ENCODE measurements at places on chromosomes 6 and 20. TPM values are rescaled to one million over a fixed set of nuclear protein-coding genes. Genes with fewer than 3 reads are reported as not detected.
A peak's percentile ranks its signal among the peaks of the same experiment; 100 is the strongest.

GRCh38 chr20:62269871-62270270, 31.6 kb downstream of the OSBPL2 start:
- DNase-seq, result no peak

DNA sequence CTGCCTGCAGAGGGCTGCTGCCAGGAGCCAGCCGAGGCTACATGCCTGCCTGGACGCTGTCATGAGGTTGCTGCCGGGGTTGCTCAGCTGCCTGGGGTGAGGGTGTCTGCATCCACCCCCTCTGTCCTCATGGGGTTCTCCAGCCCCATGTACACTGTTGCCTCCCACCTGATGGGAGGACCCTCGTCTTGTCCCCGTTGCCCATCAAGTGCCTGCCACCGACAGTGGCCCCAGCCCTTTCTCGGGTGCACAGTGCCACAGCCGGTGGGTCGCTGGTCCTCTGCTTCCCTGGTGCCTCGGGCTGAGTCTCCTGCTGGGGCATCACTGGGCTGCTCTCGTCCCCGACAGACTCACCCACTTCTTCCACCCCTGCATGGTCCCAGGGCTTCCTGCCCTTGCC, 313.7 kb downstream of the CDH4 start:
- DNase-seq, result no peak

DNA sequence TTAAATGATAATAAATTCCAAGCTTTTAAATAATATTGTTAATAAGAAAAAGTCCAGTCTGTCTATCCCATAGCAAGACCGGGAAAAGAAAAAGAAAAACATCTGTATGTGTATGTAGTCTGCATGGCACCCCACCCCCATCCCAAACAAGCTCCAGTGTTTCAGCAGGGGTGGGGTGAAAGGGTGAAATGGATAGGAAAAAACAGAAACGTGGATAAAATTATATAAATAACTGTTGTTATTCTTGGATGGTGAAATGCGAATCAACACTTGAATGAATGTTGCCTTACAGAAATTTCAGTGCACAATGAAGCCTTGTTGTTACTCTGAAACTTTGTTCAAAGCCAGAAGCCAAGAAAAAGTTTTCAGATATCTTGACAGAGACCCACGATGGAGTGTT, 31.4 kb downstream of the HAO1 start:
- DNase-seq, result no peak

DNA sequence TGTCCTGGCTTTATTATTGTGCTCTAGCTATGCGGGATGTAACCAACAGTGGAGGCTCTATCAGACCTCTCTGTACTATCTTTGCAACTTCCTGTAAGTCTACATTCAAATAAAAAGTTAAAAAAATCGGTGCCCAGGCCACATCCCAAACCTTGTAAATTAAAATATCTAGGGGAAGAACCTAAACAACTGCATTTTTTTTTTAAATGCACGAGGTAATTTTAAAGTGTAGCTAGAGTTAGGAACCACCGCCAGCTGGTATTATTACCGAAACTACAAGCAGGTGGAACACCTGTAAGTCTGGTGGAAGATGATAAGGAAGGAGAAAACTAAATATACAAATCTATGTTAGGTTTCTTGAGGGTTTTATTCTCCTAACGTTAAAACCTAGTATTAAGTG, 34.5 kb upstream of the ID4 start:
- DNase-seq, result no peak

DNA sequence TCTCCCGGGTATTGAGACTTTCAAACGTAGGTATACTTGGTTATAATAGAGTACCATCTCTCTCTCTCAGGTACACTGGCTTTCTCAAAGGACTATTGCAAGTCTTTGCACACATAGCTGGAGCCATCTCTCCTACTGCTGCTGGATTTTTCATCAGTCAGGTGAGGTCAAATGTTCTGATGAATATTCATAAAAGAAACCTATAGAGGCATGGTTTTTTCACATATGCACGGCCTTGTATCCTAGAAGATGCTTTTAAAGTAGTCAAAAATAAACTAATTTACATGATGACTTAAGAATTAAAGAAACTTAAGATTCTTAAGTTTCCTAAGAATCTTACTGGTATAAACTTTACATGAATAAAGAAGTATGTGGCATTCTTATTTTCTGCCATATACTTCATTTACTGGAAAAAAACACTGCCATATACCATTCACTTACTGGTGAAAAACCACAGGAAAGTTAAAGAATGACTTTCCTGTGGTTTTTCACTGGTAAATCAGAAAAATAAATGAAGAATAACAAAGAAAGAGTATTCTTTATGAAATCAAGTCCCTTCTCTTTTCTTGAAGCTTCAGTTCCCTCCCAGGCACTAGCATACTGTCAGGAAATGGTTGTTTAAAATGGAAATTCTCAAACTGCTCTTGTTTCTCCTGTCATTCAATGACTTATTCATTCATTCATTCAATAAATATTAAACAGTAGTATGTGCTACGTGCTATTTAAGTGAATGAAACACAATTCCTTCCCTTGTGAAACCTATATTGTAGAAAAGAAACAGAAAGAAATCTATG, 23.5 kb downstream of the SLC17A4 start:
- DNase-seq, result no peak

- DNase-seq, result no peak
Measured at GRCh38 chr20:4556781-4557180, 164.9 kb upstream of the PRND start.

GRCh38 chr6:30207619-30208295, 5.4 kb downstream of the TRIM26 start:
- DNase-seq, result no peak

DNA sequence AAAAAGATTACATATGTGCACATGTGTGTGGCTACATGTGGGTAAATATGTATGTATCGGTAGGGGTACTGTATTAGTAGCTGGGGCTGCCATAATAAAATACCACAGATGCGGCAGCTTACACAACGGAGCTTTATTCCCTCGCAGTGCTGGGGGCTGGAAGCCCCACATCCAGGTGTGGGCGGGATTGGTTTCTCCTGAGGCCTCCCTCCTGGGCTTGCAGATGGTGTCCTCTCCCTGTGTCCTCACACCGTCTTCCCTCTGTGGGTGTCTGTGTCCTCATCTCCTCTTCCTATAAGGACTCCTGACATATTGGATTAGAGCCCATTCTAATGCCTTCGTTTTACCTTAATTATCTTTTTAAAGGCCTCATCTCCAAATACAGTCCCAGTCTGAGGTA, 97.7 kb downstream of the LY86 start:
- DNase-seq, result no peak

DNA sequence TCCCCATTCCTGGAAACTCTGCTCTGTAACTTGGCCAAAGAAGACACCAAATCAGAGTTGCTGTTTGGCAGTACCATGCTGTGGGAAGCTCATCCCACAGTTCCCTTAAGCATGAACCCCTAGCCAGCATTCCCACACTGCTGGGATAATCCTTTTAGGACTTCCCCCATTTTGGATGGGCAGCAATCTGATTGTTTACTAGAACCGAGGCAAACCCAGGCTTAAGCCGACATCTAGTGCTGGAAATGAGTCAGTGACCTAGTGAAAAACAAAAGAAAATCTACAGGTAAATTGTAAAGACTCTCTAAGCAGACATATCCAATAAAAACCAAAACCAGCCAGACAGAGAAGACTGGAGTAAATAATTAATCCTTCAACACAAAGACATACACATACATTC, 5.2 kb downstream of the DNAH8 start:
- no peak for DNase-seq

DNA sequence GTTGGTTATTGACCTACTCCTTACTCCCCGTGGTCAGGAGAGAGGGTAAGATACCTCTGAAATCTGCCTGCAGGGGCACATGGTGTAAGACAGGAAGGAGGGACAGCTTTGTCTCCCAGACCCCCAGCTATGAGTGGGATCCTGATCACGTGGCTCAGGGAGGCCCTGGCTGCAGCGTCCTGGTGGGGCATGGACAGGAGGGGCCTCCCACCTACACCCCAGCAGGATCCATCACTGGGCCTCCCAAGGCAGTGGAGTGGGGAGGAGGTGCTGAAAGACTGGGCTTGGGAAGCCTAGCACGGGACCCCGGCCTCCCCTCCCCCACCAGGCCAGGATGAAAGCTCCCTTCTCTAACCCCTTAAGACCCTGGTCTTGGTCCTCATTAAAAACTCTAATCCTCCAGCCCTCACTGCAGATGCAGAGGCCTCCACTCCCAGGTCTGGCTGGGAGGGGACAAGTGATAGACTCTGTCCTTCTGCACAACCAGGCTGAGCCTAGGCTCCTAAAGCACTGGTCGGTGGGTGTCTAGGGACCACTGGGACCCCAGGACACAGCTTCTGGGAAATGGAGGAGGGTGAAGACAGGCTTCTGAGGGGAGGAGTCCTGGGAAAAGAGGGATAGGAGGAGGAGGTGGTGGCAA, 29.6 kb upstream of the VEGFA start:
- no peak for DNase-seq

- no peak for DNase-seq
Measured at GRCh38 chr6:2943564-2943955, 27.8 kb downstream of the SERPINB6 start.

GRCh38 chr20:31474097-31474436, 860 bp downstream of the DEFB124 start:
- no peak for DNase-seq

- DNase-seq, result no peak
Measured at GRCh38 chr6:27866357-27867050, 45.7 kb downstream of the OR2B2 start.

DNA sequence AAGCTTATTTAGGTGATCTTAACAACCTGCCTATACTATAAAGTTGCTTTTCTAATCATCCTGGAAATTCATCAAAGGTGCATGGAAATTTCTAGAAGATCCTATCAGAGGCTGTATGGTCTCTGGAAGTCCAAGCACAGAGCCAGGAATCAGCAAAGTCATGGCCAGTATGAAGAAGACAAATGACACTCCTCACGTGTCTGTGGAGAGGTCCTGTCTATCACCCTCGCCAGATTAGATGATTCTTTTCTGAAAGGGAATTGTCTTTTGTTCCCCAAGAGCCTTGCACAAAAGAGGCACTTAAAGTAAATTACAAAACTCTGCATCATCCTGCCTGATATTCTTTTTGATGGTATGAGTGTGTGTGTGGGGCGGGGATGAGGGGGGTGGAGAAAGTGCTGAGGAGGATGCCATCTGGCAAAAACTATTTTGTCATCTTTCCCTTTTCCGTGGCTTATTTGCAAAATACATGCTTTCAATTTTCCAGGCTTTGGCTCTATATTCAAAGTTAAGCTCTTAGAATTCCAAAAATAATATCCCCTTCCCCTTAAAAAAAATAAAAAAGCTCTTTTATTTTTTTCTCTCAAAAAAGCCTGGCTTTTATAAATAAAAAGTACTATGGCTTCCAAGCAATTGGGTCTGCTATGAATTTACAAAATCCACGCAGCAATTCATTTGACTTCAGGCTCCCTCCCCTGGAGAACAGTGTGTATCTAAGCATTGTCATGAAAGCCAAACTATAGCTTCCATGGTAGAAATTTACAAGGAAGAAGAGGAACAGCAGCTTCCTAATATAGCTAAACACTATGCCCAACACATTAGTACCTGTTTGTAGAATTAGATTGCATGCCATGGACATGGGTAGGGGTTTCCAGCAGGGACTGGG, 185.2 kb upstream of the ARG1 start:
- DNase-seq, result no peak

DNA sequence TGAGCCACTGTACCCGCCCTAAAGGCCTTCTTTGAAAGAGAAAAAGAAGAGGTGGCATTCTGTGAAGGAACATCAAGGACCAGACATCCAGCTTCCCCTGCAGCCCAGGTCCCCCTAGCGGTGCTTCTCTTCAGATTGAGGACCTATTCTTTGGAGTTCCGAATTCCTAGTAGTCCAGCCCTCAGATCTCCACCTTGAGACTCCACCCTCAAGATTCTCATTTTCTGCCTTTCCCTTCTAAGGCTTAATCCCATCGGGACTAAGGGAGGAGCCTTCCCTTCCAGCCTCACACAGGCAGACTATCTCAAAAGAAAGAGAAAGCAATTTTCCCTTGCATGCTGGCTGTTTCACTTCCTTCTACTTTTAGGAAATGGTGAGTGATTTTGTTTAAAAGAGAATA, 32.5 kb downstream of the MUC22 start:
- DNase-seq, result peak; percentile 32

- DNase-seq, result no peak
Measured at GRCh38 chr6:145087034-145087433, 648.3 kb downstream of the EPM2A start.

DNA sequence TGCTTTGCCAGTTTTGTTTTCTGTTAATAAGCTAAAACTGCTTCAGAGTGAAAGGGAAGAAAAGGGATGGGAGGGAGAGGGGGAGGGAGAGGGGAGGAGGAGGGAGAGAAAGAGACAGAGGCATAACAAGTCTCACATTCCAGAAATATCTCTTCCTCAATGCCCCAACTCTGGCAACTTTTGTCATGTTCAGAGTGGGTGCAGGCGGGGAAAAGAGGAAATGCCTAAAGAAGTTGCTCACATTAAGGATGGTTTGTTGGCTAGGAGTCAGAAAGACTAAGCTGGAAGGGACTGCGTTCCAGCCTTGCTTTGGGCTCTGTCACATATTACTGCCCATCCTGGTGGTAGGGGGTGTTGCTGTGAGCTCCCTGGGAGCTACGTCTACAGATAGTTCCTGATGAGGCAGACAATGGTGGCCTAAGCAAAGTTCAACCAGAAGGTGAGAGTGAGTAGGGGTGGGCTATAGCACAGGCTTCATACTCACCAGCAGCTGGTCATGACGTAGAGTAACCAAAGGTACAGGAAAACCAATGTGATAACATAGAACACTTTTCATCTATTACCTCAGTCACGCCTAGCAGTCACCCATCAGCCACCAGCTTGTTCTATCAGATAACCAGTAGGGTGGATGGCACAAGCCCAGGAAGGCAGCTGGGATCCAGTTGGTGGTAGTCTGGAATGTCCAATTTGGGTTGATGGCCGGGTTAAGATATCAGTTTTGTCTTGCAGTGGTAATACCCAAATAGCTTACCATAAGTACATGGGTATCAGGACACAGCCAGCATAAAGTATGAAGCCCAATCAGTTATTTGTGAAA, 2.1 kb downstream of the TSPYL4 start:
- no peak for DNase-seq

The GGTLC1 gene
- total RNA-seq, result not detected

The ENPP4 gene
- total RNA-seq, result 31.1 TPM

The TNF gene
- total RNA-seq, result 0.35 TPM

The MEP1A gene
- total RNA-seq, result not detected

The BMP5 gene
- 0.23 TPM for total RNA-seq

The SLPI gene
- 3.1 TPM for total RNA-seq

The SNX3 gene
- 134 TPM for total RNA-seq

The MUC22 gene
- not detected for total RNA-seq

The SLC22A7 gene
- total RNA-seq, result not detected

Measured in dorsolateral prefrontal cortex (tissue), 122 donors.